ENCODE measurements at places on chromosomes 5 and 9.

DNA sequence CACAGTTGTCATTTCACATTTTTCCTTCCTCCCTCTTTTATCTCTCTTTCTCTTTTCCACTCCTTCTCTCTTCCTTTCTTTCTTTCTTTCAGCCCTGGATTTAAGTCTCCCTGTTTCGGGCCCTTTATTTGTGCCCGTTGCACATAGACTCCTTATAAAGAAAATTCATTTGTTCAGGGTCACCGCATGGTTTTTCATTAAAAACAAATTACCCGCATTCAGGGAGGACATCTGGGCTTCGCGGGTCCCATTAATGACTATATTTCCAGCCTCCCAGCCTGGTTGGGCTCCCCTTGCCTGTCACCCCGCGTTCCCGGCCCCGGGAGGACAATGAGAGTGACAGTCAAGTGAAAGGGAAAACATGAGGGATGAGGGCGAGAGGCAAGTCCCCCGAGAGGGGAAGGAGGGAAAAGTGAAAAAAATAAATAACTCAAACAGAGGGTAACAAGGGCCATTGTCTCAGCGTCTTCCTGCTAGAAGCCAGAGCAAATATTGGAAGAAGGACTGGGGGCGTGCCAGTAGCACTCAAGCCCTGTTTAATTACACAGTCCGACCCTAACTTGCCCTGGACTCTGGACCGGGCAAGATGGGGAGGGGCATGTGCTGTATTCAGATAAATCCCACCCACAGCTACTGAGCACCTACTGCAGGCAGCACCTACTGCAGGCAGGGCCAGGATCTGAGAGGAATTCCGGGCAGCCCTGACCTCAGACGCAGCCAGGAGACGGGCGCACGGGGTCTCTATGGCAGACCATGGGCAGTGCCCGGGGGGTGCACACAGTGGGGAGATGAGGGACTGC, 166.2 kb downstream of the PAX5 start:
- DNase-seq = no peak

DNA sequence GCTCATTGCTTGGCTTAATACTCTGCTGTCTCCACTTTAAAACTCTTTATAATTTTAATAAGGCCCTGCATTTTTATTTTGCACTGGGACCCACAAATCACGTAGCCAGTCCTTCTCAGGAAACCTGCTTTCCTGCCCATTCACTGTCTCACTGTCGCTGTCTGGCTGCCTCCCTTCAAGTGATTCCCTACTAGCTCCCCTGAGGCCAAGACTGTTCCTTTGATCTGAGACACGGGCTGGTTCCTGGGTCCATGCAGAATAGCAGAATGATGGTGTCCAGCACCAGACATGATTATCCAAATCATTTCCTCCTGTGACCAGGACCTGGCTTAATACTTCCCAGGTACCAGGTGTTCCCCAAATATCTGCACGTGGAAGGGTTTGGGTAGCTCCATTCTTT, 597.1 kb upstream of the KLF4 start:
- no peak for DNase-seq

GRCh38 chr5:175635854-175636584, 21.9 kb upstream of the HRH2 start:
- DNase-seq = no peak

- no peak for DNase-seq
These were observed 2.4 kb upstream of the DOCK8 start for GRCh38 chr9:212297-212696.

- DNase-seq = no peak
These were observed 9.0 kb upstream of the SETD9 start for GRCh38 chr5:56900395-56900794.

DNA sequence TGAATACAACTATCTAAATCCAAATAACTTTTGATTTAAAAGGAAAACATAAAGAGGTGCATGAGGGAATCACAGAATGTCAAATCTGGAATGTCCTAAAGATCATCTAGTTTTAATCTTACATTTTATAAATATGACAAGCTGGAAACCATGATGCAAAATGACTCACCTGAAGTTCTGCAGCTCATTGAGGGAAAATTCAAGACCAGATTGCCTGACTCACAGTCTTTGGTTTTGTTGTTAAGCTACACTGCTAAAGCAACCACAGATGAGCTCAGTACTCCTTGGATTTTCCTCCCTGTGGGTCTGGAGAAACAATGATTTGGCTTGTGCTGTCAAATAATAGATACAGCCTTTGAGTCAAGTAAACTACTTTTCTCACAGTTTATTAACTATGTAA, 19.1 kb upstream of the EDIL3 start:
- no peak for DNase-seq

DNA sequence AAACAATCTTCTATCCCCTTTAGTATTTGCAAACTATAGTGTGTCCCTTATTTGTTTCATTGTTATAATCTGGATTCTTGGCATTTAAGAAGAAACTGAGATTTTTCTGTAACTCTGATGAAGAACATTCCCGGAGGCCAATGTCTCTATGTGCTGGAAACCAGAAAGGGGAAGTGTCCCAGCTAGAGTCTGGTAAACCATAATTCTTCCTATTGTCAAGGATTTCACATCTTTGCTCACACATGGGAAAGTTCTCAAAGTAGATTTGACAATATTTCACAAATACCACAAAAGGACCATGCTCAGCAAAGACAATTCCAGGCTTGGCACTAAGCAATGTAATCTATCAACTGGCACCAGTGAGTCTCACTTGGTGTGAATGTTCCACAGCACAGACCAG, 146.8 kb downstream of the MUSK start:
- DNase-seq = no peak

DNA sequence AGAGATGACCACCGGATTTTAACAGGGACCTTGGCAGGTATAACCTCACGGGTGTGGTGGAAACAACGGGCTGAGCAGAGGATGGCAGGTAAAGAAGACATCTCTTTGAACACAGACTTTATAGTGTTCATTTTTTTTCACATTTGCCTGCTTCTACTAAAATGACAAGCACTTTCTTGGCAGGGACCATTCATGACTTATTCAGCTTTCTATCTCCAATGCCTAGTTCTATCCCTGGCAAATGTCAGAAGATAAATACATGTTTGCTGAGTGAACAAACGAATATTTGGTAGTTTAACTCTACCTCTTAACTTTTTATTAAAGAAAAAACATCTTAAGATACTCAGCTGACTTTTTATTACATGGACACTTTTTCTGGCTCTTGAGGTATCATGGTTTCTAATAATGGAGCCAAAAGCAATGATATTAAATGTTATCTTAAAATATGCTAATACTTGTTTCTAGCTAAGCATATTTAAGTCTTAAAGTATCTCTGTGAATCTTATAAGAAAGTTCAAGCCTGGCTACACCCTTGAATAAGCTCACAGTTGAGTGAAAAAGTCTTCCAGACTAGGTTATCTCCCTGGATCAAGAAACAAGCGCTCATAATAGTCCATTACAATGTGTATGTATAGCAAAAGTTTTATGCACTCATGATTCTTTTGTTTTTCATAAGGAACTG, 8.5 kb downstream of the ELL2 start:
- DNase-seq = no peak

DNA sequence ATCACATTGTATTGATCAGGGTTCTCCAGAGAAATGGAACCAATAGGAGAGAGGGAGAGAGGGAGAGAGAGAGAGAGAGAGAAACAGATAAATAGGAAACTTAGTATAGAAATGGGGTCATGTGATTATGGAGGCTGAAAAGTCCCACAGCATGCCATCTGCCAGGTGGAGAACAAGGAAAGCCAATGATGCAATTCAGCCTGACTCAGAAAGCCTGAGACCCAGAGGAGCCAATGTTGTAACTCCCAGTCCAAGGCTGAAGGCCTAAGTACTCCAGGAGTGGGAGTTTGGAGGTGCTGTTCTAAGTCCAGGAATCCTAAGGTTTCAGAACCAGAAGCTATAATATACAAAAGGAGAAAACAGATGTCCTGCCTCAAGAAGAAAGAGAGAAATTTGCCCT, 48.4 kb upstream of the ISOC1 start:
- no peak for DNase-seq

GRCh38 chr5:52945040-52945439, 44.1 kb upstream of the ITGA2 start:
- DNase-seq = no peak

DNA sequence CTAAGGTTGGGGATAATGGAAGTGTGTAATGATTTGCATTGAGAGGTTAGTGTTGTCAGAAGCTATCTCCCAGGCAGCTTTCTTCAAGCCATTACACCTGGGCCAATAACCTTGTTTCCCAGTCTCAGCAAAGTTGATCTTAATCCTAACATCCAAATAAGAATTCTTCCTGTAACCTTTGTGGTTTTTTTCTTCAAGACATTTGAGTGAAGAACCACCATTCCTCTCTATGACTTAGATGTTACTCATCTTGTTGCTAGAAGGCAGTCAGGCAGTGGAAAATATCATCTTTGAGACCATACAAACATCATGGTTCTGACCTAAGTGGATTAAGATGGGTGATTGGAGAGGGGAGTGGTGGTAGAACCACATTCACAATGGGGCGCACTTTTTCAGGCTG, 103.5 kb downstream of the NDUFAF2 start:
- no peak for DNase-seq

DNA sequence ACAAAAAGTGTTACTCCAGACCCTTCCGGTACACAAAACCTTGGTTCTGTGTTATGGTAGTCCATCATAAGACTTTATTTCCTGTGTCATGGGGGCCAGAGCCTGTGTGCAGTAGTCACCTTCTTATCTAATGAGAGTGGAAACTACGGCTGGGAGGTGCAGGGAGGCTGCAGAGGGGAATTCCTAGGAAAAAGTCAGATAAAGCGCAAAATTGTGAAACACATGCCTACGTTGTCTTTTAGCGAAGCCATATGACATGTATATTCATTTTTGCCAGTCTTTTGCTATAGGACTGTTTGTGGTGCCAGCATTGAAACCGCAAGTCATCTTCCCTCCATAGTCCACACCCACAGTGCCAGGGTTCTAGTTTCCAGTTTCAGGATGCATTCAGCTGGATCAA, 80.7 kb downstream of the PPARGC1B start:
- DNase-seq = no peak

All from omental fat pad (tissue), 4 donors.